ENCODE measurements at places on chromosomes 4 and X.

DNA sequence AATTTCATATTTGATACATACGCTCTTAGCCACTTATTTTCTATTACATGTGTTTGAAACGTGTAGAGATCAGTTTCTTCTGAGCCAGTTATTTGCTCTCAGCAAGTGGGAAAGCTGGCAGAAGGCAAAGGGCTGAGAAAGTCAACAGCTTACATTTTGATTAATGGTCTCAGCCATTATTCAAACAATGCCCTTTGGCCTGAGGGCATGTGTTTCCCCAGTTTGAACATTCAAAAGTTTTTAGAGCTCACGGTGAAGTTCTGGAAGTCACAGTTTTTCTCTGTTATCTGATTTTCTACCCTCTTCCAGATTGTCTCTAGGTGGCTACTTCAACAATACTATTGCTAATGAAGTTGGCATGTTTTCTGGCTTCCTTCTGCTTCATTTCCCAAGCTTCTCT, 591.8 kb upstream of the CPEB2 start:
- no peak for DNase-seq

DNA sequence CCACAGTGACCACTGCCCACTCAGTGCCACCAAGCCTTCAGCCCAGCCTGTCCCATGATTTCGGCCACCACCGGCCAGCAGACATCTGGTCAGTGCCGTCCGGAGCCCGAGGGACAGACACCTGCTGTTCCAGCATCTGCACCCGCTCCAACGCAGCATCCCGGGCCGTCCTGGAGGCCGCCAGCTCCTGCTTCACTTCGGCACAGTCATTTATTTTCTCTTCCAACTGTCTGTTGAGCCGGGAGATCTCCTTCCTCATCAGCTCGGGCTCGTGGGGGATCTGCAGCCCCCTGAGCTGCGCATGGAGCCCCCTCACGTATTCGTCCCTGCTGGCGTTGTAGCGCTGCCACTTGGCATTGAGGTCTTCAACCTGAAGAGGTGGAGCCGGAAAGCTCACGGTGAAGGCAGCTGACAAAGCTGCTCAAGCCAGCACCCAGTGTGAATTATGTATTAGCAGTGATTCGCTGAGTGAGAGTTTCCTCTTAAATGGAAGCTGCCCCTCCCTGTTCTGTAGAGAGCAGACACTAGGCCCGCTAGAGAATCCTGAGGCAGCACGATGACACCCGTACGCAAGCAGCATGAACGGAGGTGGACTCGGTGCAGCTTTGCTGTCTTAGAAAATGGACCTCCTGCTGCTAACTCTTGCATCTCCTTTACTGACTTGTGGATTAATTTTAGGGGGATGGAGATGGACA, 11.4 kb downstream of the TNIP2 start:
- no peak for DNase-seq

GRCh38 chr4:38514465-38515146, 149.4 kb upstream of the KLF3 start:
- DNase-seq = no peak

DNA sequence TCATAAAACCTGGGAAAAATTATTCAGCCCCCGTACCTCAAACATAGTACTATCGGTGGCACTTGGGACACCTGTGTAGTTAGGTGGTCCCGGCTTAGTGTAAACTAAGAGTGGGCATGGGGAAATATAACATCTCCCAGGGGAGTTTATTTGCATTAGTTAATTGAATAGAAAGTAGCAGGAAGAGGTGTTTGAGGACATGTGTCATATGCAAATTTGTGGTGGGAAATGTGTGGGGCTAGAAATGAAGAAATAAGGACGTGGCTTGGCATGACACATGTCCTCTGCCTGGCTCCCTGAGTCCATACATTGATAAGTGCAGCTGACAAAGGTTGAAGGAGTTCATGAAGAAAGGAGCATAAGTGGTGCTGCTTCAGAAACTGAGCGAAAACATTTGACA, 483.6 kb downstream of the SH2D1A start:
- no peak for DNase-seq

DNA sequence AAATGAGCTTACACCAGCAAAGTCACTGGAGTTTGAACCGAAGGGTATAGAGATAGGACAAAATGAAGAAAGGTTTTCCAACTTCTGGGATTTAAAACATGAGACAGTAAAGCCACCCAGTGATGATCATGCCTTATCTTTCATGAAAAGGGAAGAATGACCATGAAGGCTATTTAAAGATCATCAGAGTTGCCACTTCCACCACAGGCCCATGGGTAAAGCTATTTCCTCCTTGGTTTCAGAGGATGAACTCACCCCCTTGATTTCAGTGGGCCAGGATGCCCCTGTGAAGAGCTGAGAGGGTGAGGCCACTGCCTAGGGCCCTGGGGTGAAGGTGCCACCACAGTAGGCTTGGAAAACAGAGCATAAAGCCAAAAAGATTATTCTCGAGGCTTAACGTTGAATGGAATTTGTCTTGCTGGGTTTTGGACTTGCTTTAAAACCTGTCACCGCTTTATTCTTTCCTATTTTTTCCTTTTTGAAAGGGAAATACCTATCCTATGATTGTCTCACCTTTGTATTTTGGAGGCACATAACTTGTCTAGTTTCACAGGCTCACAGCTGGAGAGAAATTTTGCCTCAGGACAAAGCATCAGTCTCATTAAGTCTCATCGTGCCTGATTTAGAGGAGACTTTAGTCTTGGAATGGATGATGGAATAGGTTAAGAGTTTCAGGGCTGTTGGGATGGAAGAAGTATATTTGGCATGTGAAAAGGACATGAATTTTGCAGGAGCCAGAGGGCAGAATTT, 254.0 kb downstream of the SNCA start:
- DNase-seq = no peak

DNA sequence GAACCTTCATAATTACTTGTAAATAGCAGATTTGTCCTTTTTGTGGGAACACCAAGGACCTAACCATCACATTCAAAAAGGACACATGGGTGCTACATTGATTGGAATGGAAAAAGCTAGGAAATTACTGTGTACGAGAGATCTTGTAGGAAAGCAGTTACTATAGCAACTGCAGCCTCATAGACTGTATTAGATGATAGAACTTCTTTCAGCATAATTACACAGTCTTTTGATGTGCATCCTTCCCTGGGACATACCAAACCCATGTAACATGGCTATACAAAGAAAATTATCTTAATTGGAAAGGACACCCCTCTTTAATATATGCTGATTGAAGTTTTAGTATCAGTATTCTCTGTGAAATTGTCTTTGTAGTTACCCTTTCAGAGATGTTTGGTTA, 130.7 kb upstream of the CTSO start:
- DNase-seq = no peak

DNA sequence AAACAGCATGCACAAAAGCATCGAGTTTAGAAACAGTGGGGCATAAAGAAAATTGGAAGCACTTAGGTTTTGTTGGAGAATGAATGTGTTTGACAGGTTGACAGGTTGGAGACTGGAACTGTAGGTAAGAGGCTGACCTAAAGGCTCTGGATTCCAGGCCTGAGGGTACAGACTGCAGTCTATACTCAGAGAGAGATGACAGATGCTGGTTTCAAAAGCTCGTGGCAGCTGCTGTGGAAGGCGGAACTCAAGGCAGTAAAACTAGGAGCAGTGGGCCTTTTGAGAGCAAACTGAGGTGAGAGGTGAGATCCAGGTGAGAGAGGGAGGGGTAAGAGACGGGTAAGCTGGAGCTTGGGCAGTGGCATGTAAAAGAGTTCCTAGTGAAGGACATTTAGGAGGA, 415.2 kb downstream of the TRIML1 start:
- no peak for DNase-seq
